ENCODE measurements at places on chromosomes 12 and 14.

- no peak for DNase-seq
Observed at GRCh38 chr12:49344486-49345050, 2.1 kb upstream of the DNAJC22 start.

- no peak for DNase-seq
Observed at GRCh38 chr12:77615332-77615731, 215.4 kb upstream of the NAV3 start.

DNA sequence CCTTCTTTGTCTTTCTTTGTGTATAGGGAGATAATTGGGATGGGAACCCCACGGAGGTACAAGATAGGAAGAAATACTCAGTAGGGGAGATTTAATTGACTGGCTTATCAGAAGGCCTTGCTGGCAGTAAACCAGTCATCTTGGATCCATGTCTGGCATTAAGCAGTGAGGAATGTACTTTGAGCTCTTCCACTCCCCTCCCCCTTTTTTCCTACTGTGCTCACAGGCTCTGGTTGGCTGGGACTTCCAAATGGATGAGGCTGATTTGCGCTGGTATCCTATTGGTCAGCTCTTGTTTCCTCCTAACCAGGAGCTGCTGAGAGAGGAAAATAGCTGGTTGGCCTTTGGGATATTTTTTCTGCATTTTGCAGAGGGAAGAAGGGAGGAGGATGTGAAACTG is 24.7 kb downstream of the NGDN start:
- DNase-seq, result no peak

GRCh38 chr12:3777206-3777809 is 24.4 kb upstream of the CRACR2A start:
- no peak for DNase-seq

DNA sequence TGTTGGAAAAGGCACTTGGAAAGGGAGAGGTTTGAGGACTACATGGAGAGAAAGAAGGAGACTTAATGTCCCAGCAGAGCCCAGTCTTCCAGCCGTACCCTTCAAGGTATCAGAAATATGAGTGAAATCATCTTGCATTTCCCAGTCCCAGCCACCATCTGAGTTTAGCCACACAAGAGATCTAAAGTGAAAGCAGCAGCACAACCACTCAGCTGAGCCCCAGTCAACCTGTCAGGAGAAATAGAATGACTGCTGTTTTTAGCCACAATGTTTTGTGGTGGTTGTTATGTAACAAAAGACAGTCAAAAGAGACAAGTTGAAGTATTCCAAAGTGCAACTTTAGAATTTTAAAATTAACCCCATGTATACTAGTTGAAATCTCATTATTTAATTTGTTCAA is 28.0 kb downstream of the DERA start:
- no peak for DNase-seq
